ENCODE measurements at places on chromosomes 11 and 22.

DNA sequence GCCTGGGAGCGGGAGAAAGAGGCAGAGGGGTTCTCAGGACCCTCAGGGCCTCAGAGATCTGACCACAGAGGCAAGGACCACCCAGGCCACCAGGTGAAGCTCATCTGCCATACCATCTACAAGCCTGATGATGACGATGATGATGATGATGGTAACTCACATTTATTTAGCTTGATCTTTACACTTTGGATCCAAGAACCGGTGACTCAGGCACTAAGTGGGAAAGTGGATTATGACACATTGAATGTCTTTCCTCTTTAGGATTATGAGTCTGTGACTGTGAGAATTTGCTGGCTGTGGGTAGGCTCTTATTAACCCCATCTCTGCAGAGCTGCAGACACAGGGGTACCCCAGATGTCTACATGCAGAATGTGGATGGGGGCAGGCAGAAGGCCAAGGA lies 110.3 kb downstream of the DSCAML1 start:
- no peak for ATAC-seq

GRCh38 chr22:44147821-44148574 lies 32.7 kb upstream of the PARVG start:
- no peak for ATAC-seq

DNA sequence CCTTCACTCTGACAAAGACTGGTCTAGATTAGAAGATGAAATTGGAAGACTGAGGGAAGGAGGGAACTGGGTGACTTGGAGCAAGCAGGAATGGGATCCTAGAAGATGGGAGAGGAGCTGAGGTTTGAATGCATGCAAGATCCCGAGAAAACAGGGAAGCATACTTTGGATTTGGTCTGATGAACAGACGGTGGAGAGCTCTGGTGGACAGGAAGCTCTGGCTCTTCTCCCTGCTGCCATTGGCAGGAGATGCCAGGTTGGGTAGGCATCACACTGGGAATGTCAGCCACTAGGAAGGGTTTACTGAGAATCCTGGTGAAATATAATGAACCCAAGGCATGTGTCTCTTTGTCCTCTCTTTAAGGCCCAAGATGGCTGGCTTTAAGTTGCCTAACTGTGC lies 16.5 kb downstream of the NAV2 start:
- ATAC-seq, result no peak

- no peak for ATAC-seq
Observed at GRCh38 chr11:68189082-68189481, 24.0 kb downstream of the KMT5B start.

- ATAC-seq, result no peak
Observed at GRCh38 chr22:46077669-46078099, 72.6 kb upstream of the PPARA start.

- ATAC-seq, result no peak
Observed at GRCh38 chr11:34634694-34635062, 13.8 kb downstream of the EHF start.

- ATAC-seq, result no peak
Observed at GRCh38 chr11:70464509-70465361, 66.4 kb downstream of the CTTN start.

DNA sequence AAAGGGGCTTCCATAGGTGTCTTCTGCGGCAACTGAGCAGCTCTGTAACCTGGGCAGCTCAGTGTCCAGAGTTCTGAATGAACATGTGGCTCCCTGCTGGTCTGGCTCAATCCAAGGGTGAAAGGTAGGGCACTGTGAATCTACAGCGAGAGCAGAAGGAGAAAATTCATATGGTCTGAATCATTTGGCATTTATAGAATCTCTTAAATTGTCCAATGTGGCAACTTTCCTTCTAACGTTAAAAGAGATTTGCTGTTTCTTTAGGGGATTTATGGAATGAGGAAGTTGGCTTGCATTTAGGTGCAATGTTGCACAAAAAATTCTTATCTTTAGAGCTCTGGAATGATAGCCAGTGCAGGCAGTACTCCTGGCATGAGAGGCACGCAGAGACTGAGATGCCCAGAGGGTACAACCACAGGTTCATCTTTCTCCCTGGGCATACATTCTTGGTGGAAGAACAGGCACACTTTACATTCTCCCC lies 17.0 kb downstream of the ATXN10 start:
- no peak for ATAC-seq

- ATAC-seq, result no peak
Observed at GRCh38 chr11:41245704-41246398, 213.6 kb downstream of the LRRC4C start.
